SW 1271 (cell line): ENCODE measurements at places on chromosomes 7 and 10.

GRCh38 chr10:75910032-75910431 is 478.6 kb downstream of the LRMDA start:
- no peak for DNase-seq

DNA sequence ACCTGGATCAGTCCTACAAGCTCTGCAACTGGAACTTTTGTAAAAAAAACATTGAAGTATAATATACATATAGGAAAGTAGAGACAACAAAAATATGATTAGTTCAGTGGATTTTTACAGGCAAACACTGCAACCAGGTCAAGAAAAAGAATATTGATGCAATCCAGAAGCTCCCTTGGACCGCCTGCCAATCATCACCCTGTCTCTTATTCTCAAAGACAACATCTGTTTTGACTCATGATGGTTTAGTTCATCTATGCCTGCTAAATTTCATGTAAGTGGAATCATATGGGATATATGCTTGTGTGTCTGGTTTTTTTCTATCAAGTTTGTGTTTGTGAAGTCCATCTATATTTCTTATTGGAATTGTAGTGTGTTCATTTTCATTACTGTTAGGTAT is 7.7 kb upstream of the HYCC1 start:
- no peak for DNase-seq

GRCh38 chr10:71074176-71074755 is 138.1 kb upstream of the UNC5B start:
- no peak for DNase-seq

DNA sequence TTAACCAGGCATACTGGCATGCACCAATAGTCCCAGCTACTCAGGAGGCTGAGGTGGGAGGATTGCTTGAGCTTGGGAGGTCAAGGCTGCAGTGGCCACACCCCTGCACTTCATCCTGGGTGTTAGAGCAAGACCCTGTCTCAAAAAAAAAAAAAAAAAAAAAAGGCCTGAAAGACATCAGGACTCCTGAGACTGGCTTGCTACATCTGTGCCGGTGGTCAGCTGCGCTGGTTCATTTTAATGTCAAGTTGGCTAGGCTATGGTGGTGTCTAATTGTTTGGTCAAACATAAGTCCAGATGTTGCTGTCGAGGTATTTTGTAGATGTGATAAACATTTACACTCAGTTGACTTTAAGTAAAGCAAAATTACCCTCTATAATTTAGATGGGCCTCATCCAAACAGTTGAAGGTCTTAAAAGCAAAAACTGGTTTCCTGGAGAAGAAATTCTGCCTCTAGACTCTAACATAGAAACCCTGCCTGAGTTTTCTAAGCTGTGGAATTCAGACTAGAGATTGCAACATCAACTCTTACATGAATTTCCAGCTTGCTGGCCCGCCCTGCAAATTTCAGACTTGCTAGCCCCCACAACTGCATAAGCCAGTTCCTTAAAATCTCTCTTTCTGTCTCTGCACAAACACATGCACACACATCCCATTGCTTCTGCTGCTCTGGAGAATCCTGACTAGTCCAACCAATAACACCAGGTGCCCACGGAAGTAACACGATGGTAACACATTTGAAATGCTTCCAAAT is 18.2 kb downstream of the MYOF start:
- no peak for DNase-seq

DNA sequence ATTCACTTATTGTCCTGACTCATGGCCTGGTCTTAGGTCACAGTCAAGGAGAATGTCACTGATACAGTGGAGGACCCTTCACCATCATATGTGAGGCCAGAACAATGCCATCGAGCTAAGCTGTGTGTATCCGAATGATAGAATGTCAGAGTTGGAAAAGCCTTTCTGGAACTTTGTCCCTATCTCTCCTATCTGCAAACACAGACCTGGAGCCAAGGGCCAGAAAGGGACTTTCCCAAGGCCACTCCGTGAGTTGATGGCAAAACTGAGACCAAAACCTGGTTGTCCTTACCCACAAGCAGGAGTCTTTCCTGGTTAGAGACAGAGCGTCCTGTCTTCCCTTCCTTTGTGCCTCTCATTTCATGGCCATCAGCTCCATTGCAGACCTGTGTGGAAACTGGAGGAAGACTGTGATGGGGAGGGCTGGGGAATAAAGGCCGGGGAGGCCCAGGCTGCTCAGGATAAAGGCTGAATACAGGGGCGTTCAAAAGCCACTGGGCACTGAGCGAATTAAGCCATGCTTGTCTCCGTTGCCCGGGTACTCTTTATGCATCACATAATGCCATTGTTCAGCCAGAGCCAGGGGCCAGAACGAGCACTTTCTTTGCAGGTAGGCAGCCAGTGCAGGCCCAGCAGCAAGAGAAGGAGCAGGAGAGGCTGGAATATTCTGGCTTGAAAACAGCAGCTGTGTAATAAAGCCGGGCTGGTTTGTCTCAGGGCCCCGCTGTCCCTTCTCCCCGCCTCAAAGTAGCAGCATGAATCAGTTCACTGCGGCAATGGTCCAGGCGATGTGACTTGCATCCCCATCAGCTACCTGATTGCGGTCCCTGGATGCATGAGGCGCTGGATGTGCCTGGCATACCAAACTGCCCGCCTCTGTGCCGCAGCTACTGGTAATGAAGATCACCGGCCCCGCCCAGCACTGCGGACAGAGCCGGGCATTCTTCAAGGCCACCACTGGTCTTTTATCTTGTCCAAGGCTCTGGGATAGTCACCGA is 143.0 kb downstream of the RPS24 start:
- DNase-seq, result no peak

GRCh38 chr7:1531263-1531978 is 919 bp downstream of the MAFK start:
- no peak for DNase-seq

DNA sequence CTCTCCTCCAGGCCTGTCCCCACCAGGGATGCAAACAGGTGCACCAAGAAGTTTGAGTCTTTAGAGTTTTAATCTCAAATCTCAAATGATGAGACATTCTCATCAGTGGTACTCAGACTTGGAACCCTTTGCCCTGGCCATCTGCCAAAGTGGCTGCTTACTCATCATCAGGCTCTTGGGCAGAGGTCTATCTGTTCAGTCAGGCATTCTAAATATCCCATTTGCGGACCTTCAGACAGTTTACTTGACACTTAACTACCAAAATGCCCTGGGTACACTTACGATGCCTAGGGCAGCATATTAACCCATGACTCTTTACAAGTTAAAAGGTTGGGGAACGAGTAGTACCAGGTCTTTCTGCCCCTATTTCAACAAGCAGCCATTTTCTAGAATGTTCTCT is 61.2 kb upstream of the YAE1 start:
- no peak for DNase-seq
